Iris pigment epithelial cell (primary cell): ENCODE measurements at places on chromosomes 6 and 20.

- DNase-seq, result no peak
These were observed 27.8 kb downstream of the PPP1R16B start for GRCh38 chr20:38833154-38833856.

- peak; percentile 30 for DNase-seq
These were observed 125.8 kb downstream of the MRPL14 start for GRCh38 chr6:44001318-44002066.

DNA sequence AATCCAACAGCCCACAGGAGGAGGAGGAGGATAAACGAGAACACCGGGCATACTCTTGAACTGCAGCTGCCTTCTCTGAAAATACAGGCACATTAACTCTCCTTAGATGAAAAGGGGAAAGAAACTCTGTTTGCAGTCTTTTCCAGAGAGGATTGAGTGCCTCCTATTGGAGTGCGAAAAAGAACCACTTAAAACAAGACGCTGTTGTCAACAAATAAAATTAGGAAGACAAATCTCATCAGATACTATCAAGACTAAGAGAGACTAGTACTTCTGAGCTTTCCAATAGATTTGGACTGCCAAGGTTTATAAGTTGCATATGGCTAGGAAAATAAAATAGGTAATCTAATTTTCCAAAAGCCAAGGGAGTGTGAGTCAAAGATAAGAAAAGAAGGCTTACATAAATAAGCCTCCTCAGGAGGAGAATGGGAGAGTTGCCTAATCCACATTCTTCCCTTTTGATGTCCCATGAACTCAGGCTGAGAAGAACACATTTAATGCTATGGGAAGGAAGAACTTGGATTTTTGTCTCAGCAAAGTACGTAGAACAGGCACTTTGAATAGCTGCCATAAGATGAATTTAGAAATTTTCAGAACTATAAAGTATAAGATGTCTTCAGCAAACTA lies 154.7 kb downstream of the ARHGAP18 start:
- peak; percentile 71 for DNase-seq

- DNase-seq, result no peak
These were observed 92.3 kb upstream of the HCRTR2 start for GRCh38 chr6:55082021-55082420.

DNA sequence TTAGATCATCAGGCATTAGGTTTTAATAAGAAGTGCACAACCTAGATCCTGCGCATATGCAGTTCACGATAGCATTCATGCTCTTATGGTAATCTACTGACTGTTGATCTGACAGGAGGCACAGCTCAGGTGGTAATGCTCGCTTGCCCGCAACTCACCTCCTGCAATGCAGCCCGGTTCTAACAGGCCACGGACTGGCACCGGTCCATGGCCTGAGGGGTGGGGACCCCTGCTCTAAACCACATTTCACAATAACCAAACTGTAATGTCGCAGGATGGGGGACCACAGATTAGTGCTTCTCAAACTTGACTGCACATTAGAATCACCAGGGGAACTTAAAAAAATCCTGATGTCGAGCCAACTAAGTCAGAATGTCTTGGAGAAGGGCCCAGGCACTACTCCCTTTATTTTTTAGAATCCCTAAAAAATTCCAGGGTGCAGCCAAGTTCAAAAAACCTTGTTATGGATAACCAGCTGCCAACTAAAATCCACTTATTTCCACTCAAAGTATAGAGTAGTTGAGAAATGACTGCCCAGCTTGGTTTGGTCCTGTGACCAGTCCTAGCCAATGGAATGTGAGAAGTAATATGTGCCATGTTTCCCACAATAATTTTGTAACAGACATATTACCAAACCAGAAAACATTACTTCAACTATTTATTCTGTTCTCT lies 3.1 kb downstream of the SHPRH start:
- peak; percentile 30 for DNase-seq

DNA sequence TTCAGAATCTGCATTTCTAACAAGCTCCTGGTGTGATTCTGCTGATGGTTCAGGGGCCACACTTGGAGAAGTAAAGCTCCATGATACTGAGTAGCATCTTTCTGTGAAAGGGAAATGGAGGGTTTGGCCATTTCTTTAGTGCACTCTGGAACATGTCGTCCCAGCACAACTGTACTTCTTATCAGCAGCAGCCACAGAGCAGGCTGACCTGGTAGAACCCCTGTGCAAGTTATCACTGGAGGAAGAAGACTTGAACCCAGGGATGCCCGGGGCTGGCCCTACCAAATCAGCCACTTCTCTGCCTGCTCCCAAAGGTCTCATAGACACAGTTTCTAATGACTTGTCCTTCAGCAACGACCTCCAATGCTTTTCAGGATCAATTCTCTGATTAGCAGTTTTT lies 354.7 kb upstream of the PLCB4 start:
- no peak for DNase-seq

DNA sequence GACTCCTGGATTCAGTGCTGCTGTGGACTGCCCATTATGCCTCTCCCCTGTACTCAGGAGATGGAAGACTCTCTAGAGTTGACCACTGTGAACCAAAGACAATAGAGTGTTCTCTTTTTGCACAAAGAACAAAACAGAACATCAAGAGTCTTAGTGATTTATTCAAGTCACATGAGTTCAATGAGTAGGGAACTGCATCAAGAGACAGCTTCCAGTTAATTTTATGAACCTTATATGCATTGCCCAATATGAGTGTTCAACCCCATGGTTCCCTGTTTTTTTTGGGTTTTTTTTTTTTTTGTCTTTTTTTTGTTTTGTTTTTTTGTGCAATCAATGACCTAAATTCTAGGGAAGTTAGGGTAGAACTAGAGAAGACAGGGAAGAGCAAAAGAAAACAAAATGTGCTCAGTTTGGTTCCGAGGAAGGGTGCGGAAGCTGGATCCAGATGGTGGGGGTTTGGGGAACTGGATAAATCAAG lies 224.3 kb downstream of the MAFB start:
- DNase-seq, result no peak

GRCh38 chr20:35909176-35909575 lies 45.1 kb downstream of the SCAND1 start:
- no peak for DNase-seq

- no peak for DNase-seq
These were observed 51.2 kb upstream of the GPR31 start for GRCh38 chr6:167208819-167209576.

DNA sequence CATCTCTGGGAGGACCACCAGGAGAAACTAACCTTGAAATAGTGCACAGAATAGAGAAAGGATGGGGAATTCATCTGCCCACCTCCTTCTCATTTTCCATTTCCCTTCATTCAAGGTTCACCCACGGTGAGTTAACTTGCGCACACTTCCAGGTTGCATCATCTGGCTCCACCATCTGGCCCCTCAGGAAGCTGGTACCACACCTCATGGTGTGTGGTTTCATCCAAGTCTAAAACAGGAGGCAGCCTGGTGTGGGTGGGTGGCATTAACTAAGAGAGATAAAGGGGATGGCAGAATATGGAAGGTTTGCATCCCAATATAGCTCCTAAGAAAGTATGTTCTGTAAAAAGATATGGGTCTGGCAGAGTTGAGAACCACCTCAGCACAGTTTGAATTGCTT lies 3.8 kb downstream of the ZNF334 start:
- no peak for DNase-seq

- no peak for DNase-seq
These were observed 272.5 kb downstream of the DHX35 start for GRCh38 chr20:39234520-39235095.

- peak; percentile 99 for DNase-seq
These were observed 23.6 kb downstream of the BCL2L1 start for GRCh38 chr20:31698803-31699718.

GRCh38 chr6:126038234-126038633 lies 51.9 kb downstream of the TRMT11 start:
- no peak for DNase-seq

GRCh38 chr6:117684749-117685148 lies 9.5 kb downstream of the NUS1 start:
- no peak for DNase-seq

DNA sequence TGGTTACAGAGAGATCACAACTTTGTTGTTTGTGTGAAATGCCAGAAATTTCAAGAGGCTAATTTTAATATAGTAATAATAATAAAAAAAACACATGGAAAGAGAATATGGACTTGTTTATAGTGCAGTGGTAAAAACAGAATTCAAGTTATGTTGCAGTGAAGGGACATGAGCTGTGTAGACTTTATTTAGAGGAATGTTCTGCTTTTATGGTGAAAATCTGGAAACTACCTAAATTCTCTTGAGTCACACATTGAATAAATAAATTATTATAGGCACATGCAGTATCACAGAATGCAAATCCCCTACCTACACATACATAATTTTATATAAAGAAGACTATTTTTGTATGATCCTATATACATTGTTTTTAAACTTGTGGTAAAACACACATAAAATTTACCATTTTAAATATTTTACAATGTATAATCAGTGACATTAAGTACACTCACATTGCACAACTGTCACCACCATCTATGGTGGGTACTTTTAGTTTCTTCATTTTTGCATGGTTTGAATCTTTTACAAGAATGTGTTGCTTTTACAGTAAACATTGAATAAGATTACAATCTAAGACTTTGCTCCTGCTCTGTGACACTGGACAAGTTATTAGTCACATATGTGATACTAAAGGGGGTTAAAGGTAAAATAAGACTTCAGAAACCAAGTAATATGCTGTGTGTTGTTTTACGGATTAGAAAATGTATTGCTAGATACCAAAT lies 107.4 kb downstream of the B3GAT2 start:
- peak; percentile 66 for DNase-seq

DNA sequence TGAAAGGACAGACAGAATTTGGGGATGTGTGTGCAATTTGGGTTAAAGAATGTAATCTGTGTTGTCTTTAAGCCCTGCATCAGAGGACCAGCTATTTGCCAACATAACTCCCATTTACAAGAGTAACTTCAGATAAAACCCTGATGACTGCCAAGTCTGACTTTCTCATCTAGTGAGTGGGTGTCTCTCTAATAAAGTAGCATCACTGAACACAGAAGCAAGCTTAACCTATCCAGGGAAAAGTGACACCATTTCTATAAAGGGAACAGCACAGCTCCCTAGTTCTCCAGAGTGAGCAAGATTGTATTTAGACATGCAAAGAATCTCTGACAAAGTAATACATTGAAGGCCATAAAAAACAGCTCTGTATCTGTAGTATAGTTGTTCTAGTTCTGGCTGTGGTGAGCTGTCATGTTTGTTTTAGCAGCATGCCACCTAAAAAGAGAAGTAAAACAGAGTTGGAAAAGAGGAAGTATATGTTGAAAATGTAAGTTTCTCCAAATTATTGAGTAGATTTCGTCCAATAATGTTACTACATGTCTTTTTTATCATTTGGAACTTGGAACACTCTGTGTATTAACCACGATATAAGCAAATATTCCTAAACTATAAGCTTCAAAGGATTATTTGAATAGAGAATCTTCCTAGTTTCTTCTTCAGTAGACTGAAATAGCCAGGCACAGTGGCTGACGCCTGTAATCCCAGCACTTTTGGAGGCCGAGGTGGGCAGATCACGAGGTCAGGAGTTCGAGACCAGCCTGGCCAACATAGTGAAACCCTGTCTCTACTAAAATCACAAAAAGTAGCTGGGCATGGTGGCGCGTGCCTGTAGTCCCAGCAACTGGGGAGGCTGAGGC lies 8.8 kb upstream of the PIM1 start:
- DNase-seq, result peak; percentile 56

DNA sequence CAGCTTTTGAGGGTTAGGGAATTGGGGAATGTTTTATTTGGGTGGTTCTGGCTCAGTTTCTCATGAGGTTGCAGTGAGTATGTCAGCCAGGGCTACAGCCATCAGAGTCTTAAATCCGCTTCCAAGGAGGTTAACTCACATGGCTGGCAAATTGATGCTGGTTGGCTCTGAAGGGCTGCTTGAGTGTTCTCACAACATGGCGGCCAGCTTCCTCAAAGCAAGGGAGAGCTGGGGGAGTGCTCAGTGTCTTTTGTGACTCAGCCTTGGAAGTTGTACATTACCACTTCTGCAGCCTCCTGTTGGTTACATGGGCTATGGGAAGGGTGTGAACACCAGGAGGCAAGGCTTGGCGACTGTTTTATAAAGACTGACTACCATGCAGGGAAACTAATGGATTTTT lies 17.8 kb upstream of the PPP1R3G start:
- DNase-seq, result no peak

GRCh38 chr6:28985462-28986164 lies 19.5 kb downstream of the ZNF311 start:
- DNase-seq, result peak; percentile 98

GRCh38 chr6:34837528-34837927 lies 45.6 kb downstream of the BLTP3A start:
- DNase-seq, result no peak

DNA sequence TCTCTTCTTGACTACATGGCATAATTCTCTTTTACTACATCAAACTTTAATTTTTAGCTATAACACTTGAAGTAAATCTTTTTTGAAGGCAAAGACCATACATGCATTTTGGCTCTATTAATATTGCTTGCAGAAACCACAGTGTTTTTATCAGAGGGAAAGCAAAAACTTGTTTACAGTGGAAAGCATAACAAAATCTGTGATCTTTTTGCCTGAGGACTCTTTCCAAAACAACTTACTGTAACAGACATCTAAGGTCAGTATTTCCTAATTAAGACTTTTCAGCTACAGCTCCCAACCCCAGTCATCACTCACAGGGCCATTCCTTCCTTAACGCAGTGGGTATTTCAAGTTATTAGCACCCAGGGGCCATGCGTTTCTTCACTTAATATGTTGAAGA lies 274.7 kb downstream of the CDKAL1 start:
- DNase-seq, result no peak

DNA sequence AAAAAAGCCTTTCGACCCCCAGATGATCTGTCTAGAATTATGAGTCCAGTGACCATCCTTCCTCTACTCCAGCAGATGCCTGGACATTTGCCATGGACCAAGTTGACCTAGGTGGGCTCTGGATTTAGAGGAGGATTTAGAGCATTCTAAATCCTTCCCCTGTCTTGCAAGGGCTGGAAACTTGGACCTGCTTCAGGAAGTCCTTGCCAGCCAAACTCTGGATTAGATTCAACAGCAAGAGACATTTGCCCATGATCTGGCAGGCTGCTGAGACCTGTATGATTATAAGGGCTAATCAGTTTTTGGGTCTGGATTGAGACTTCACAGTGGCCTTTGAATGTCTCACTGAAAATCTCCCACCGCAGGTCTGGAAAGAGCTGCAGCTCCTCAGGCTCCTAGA lies 13.1 kb upstream of the HDGFL1 start:
- no peak for DNase-seq

DNA sequence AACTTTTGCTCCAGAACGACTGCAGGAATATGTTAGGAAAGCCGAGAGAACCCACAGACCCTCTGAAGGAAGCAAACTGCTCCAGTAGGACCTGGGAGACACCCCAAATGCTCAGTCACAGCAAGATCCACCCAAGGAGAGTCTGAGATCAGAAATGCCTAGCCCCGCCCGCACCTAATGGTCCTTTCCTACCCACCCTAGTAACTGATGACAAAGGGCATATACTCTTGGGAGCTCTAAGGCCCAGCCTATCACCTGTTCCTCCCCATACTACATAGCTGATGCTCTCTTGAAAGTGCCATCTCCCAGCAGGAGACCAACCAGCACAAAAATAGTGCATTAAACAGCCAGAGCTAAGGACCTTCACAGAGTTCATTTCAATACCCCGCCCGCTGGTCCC lies 67.6 kb downstream of the CD2AP start:
- DNase-seq, result no peak
